ENCODE measurements at places on chromosomes 11 and 22.

- no peak for DNase-seq
These were observed 19.1 kb upstream of the MYRF start for GRCh38 chr11:61733120-61733978.

DNA sequence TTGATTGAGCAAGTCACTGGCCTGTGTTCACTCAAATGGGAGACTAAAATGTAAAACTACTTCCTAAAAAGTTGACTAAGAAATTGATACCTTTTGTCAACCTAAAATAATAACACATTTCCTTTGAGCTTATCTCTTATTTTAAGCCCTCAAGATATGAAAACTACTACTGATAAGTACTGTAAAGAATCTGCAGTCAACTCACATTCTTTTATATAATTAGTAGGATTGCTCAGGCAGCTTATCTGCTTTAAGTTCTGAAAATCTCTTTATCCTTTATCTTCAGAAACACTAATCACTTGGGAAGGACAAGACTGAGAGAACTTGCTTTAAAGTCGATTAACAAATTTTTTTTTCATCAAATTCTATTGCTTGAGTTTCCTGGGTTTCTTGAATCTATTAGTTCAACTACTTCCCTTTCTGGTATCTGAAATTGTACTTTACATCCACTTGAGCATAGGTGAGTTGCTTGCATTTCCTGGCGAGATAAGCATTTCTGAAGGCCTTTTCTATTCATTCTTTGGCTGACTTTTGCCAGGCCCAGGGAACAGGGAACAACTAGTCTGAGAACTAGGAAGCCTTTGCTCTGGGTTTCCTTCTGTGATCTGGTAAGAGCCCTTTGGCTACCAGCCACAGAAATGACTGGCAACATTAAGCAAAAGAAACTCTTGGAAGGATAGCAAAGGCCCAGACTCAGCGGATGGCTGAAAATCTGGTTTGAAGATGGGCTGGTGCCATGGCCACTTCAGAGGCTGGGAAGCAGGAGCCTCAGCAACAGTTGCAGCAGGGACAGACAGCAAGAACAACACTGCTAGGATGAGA, 19.3 kb upstream of the CSRP3 start:
- no peak for DNase-seq

DNA sequence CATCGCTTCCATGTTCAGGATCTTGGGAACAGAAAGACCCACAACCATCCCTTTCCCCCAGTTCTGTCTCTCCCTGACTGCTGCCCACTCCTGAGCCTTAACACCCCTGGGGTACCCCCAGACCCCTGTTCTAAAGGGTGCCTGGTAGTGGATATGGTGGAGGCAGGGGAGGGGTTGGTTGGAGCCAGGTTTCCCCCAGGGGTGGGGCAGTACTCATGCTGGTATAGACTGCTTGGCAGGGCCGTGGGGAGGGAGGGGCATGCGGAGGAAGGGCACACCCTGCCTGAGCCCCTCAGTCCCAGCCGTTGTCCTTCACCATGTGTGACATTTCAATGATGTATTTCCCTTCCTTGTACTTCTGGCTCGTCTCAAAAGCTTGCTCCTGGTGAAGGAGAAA, 4.0 kb downstream of the YPEL4 start:
- no peak for DNase-seq

GRCh38 chr11:104665641-104666040, 232.6 kb downstream of the CASP12 start:
- no peak for DNase-seq

GRCh38 chr22:44200855-44201550, 20.3 kb downstream of the PARVG start:
- DNase-seq = no peak

DNA sequence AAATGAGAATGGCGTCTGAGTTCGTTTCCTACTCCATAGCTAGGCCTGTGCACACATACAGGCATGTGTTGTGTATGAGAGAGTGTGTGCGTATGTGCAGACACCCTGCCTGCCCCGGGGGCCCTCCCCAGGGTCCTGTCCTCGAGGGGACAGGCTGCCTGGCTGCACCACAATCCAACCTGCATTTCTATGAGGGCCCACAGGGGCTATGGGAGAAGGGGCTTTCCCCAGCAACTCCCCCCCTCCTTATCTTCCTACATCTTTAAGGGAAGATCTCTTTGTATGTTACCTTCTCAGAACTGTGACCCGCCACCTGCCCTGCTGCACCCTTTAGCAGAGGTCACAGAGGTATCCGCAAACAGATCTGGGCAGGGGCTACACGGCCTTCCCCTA, 14.9 kb downstream of the ADORA2A start:
- DNase-seq = no peak

DNA sequence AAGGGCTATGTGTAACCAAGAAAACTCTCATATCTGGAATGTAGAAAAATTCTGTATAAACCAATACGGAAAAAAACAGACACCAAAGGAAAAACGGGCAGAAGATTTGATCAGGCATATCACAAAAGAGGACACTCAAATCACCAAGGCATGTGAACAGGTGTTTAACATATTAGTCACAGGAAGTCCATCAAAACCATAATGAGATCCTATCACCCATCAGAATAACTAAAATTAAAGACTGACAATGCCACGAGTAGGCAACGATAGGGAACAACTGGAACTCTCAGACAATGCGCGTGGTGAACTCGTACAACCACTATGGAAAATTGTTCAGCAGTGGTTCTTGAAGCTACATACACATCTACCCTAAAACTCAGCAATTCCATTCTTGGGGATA, 94.5 kb downstream of the MICAL3 start:
- no peak for DNase-seq

- DNase-seq = no peak
These were observed 6.5 kb downstream of the PTPMT1 start for GRCh38 chr11:47571895-47572294.

DNA sequence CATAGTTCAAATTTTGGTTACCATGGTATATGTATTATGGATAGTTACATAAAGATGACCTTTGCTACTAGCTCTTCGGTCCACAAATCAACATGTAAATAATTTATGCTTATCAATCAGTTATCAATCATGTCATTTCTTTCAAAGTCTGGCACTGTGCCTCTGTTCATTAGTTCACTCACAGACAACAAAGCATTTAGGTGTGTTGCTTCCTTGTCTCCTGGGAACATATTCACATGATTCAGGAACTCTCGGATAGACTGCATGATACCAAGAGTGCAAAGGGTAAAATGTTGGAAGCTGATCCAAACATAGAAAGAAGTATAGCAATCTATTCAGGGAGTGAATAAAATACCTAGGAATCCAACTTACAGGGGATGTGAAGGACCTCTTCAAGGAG, 14.3 kb upstream of the ACRV1 start:
- no peak for DNase-seq

- DNase-seq = no peak
These were observed 257.4 kb downstream of the BRD1 start for GRCh38 chr22:49570032-49570848.

- DNase-seq = no peak
These were observed 1.8 kb upstream of the SMIM35 start for GRCh38 chr11:118088531-118088930.

- no peak for DNase-seq
These were observed 76.4 kb upstream of the NNMT start for GRCh38 chr11:114219559-114220349.
